Activated CD8-positive, alpha-beta memory T cell treated with anti-CD3 and anti-CD28 coated beads for 48 hours (primary cell): ENCODE measurements at places on chromosomes 5 and 9.

DNA sequence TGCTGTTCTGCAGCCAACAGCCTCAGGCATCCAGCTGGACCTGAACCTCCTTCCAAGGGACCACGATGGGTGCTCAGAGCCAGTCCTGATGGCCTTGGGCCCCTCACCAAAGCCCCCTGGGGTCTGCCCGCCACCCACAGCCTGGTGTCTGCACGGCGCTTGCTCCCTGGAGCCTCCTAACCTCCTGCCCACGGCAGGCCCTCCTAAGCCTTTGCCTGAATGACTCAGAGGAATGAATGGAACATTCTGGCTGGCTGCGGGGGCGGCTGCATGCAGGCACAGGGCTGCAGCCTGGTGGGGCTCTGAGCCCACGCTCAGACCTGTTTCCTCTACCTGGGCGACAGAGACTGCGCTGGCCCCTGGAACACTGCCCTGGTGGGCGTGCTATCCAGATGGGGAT lies 6.9 kb downstream of the SOHLH1 start:
- no peak for DNase-seq

DNA sequence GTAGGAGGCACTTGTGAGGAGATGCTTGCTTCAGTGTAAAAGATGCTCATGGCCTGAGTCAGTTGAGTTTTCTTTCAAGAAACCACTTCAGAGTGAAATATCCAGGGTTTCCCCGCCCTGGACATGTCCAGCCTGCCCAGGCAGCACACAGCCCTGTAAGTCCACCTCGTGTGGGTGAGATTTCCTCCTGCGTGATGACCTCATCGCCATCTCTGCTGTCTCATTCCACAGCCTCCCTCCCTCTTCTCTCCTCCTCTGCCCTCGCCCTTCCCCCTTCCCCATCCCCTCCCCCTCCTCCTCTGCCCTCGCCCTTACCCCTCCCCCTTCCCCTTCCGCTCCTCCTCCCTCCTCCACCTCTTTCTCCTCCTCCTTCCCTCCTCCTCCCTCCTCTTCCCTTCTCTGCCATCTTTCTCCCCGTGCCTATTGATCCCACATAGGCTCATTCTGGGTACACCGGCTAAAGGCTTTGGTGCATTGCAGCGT lies 34.0 kb upstream of the NCS1 start:
- no peak for DNase-seq

- no peak for DNase-seq
Measured at GRCh38 chr5:53777864-53778618, 217.6 kb downstream of the NDUFS4 start.

- no peak for DNase-seq
Measured at GRCh38 chr5:52554293-52554692, 233.4 kb upstream of the ITGA1 start.

DNA sequence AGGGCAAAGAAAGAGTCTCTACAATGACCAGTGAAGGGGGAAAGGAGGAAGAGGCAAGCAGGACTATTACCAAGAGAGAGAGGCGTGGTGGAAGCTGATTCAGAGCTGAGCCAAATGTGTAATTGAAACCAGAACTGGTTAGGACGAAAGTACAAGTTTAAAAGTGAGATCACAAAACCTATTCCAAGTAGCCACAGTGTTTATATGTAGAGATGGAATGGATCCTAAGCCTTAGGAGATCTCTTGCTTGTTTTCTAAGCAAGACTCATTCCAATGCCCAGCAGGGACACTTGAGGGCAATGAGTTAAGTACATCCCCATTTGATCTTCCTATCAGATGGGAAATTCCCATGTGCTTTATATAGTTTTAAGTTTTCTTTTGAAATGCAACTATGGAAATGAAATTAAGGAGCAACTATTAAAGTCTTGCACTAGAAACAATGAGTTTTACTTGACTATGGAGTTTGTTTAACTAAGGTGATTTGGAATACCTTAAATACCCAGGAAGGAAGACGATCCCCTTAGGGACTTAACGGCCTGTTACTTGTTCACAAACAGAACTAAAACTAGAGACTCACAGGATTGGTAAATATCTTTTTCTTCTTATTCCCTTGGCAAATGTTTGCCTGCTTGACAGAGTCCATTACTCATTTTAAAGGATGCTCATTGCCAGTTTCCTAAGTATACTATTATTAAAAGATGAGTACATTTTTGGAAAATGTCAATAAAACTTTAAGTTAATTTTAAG lies 51.1 kb upstream of the SNX2 start:
- no peak for DNase-seq
